Activated CD8-positive, alpha-beta memory T cell treated with anti-CD3 and anti-CD28 coated beads, Interleukin-2, amount 10 ng/mL, durations not matched to agents 7 days and 5 days (primary cell): ENCODE measurements at places on chromosomes 4 and X. TPM values are rescaled to one million over a fixed set of nuclear protein-coding genes. Genes with fewer than 3 reads are reported as not detected.

NEUROG2 gene
- total RNA-seq, result 0.12 TPM

EVC2 gene
- total RNA-seq, result 1.4 TPM

CENPVL2 gene
- total RNA-seq, result not detected

ASB9 gene
- total RNA-seq, result 0.82 TPM

FOXO4 gene
- total RNA-seq, result 15.1 TPM

DDX60 gene
- 173 TPM for total RNA-seq

TEX13C gene
- total RNA-seq, result not detected

RBMXL3 gene
- total RNA-seq, result not detected

PRDM8 gene
- total RNA-seq, result 32.5 TPM

PAK3 gene
- total RNA-seq, result 0.26 TPM

PROM1 gene
- total RNA-seq, result not detected

MAGEA12 gene
- not detected for total RNA-seq

FOXR2 gene
- not detected for total RNA-seq

CEP135 gene
- 15.8 TPM for total RNA-seq

PNMA6A gene
- 0.35 TPM for total RNA-seq

NKRF gene
- total RNA-seq, result 16.9 TPM

SLC6A14 gene
- not detected for total RNA-seq

TAB3 gene
- 16.1 TPM for total RNA-seq

CFP gene
- total RNA-seq, result 4.0 TPM

PARM1 gene
- total RNA-seq, result 0.09 TPM

GPR34 gene
- 0.67 TPM for total RNA-seq

DNAJB14 gene
- 59.6 TPM for total RNA-seq

TLR10 gene
- total RNA-seq, result not detected

TMSB15C gene
- 4.6 TPM for total RNA-seq

ARMCX1 gene
- 0.26 TPM for total RNA-seq

VCX3A gene
- total RNA-seq, result not detected

GAGE12G gene
- not detected for total RNA-seq

ETDA gene
- total RNA-seq, result not detected

ENPEP gene
- 0.54 TPM for total RNA-seq

CDKL2 gene
- total RNA-seq, result 0.16 TPM

H2BW2 gene
- total RNA-seq, result not detected

ARR3 gene
- total RNA-seq, result not detected

KIF4A gene
- total RNA-seq, result 41.0 TPM

PAGE2 gene
- not detected for total RNA-seq

PFKFB1 gene
- total RNA-seq, result 1.2 TPM

HEPH gene
- total RNA-seq, result not detected

GYPA gene
- not detected for total RNA-seq

CXorf66 gene
- not detected for total RNA-seq

PPARGC1A gene
- not detected for total RNA-seq

ARMCX2 gene
- total RNA-seq, result 2.8 TPM

NRK gene
- not detected for total RNA-seq

PLRG1 gene
- total RNA-seq, result 64.0 TPM

FGF5 gene
- not detected for total RNA-seq

VCX3B gene
- not detected for total RNA-seq

SLITRK2 gene
- not detected for total RNA-seq

BGN gene
- total RNA-seq, result not detected

GAB1 gene
- total RNA-seq, result 0.55 TPM

DSPP gene
- total RNA-seq, result not detected

UGT2B11 gene
- total RNA-seq, result not detected

HTRA3 gene
- not detected for total RNA-seq

PJA1 gene
- total RNA-seq, result 20.1 TPM

FAAH2 gene
- 1.1 TPM for total RNA-seq

NDNF gene
- total RNA-seq, result not detected

NAA11 gene
- not detected for total RNA-seq

UGT2B7 gene
- not detected for total RNA-seq

SHISA3 gene
- 0.61 TPM for total RNA-seq
